GM23248 (cell line): ENCODE measurements at places on chromosomes 6 and 20.
A peak's percentile ranks its signal among the peaks of the same experiment; 100 is the strongest.

- DNase-seq = no peak
These were observed 6.6 kb upstream of the LPIN3 start for GRCh38 chr20:41334036-41334435.

GRCh38 chr6:136784910-136785746, 7.1 kb downstream of the MAP3K5 start:
- DNase-seq = no peak

GRCh38 chr6:11656491-11656890, 118.9 kb downstream of the TMEM170B start:
- no peak for DNase-seq

DNA sequence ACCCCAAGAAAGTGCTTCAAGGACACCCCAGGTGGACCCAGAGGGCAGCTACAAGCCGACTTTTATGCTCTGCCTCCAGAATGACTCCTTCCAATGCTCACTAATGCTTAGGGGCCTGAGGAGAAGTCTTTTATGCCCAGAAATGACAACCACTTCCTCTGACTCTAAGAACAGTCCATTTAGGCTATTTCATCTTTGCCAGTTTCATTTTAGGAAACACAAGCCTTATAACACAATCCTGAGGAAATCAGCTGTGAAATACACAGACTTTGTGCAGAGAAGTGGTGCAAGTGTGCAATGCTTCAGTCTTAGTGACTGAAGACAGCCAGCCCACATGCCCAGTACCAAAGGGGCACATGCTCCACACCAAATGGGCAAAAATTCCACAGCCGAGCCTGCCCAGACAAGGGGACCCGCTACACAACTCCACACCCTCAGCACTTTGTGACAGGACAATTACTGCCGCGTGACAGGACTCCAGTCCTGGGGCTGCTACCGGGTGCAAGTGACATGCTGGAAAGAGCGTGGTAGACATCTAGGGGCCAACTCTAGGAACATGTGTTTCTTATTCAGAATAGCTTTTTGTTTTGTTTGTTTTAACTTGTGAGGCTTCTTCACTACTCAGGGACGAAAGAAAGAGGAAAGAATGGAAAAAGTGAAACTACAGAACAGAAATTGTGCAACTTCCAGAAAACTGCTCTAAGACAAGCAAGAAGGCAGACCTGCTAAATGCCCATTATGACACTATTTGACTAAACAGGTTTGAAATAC, 28.2 kb upstream of the PLAGL1 start:
- peak; percentile 74 for DNase-seq

DNA sequence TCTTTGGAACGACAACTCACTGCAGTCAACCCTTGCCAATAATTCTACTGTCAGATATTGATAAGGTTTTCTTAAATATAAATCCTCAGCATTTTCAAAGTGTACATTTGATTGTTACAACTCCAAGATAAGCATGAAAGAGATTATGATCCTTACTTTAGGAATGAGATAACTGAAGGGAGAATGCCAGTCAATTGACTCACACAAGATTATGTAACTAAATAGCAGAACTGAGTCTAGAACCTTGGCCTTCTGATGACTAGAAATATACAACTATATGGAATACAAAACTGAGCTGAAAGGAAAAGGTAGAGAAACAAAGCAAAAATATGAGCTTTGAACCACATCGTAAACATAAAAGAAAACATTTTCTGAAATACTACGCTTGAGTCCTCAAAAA, 26.9 kb upstream of the STXBP5 start:
- no peak for DNase-seq

DNA sequence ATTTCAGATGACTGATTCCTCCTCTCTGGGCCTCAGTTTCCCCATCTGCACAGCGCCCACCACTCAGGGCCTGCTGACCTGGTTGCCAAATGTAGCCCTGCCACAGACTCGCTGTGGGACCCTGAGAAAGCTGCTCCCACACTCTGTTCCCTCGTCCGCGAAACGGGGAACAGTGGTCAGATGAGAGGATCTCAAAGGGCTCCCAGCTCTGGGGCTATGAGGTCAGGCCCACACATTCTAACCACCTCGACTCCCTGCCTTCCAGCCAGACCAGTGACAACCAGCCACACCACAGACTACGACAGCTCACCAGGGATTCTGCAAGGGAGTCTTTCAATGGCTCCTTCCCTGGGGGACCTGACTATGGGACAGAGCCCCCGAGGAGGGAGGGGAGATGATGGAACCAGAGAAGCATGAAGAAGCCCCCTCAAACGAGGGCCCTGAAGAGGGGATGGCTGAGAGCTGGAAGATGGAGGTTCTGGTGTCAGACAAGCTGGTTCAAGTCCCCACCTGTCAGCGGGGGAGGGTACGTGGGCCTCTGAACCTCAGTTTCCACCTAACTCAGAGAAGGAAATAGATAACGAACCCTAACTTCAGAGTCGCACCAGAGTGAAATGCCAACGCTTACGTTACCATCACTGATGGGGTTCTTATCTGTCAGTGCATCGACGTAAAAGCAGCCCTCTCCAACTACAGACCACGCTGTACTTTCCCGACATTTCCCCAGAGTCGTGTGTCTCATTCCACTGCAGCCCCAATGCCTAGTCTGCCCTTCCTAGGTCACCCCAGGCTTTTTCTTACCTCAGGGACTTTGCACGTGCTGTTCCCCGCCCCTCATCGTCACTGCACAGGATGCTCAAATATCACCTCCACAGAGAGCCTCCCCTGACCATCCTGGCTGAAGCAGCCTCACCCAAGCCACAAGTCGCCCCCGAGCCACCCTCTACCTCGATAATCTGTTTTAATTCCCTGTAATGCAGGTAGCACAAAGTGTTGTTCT, 60.5 kb downstream of the PREX1 start:
- DNase-seq = no peak

DNA sequence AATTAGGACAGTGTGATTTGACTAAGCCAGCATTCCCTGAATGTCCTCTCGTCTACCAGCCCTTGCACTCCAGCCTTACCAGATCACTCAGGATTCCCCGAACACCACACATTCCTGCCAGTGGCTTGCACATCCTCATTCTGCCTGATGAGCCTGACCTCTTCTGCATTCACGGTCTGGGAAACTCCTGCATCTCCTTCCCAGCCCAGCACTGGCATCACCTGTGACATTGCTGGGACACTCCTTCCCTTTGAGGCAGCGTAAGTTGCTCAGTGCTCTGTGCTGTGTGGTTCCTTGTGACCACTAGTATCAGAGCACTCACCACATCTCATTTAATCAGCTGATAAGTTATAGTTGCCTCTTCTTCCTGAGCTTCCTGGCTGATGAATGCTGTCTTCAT, 17.3 kb downstream of the NCOA7 start:
- DNase-seq = no peak

DNA sequence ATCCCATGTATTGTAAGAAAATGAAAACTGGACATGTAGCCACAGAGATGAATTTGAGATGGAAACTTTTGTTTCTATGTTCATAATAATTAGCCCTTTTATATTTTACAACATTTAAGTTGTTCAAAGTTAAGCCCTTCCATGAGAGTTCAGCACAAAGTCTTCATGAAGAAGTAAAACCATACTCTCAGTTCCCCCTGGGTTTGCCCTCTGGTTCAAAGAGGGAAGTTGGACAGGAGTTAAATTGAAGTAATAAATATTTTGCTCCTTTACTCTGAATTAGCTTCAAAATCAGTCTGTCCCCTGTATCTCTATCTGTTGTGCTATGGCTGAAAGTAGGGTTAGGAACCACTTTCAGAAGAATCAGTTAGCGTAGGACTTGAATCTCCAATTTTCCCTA, 31.1 kb downstream of the PHACTR2 start:
- DNase-seq = no peak

GRCh38 chr20:40196846-40197436, 492.1 kb downstream of the MAFB start:
- DNase-seq = no peak

GRCh38 chr20:15342991-15343523, 1005.6 kb upstream of the FLRT3 start:
- no peak for DNase-seq

DNA sequence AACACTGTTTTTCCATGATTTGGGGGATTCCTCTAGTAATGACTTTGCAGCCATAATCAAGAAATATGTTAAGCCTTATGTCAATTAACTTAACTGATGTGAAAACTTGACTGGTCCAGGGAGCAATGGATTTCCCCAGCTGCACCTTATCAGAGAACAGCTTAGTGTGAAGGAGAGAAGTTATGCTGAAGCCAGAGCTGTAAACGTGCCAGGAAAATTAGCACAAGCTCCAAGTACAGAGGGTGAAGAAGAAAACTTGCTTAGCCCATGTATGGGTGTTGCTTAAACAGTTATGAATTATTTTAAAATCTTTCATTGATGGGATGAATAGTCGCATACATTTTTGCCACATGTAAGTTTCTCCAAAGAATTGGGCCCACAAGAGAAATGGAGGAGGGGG, 214.9 kb upstream of the RNF217 start:
- no peak for DNase-seq

DNA sequence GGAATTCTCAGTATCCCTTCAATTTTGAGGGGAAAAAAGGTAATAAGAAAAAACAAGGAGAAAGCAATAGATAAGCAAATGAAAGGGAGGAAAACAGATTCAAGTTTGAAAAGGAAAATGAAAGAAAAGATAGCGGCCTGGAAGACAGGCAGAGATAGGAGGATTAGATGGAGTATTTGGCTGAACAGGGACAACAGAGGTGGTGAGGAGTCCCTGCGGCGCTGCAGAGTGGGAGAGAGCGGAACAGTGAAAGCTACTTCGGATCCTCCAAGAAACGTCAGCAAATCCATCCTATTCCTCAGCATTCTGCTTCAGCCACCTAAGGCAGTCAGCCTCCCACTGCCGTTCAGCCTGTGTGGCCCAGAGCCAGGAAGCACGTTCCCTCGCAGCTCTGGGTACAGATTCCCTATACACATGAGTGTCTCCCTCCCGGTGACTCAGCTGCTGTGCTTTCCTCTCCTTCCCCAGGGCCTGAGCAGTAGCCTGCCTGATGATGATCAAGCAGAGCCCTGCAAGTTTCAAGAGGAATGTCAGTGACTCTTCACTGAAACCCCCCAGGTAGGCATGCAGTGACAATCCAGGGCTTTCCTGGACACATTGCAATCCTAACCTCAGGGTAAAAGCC, 43.4 kb upstream of the CDYL start:
- peak; percentile 99 for DNase-seq

DNA sequence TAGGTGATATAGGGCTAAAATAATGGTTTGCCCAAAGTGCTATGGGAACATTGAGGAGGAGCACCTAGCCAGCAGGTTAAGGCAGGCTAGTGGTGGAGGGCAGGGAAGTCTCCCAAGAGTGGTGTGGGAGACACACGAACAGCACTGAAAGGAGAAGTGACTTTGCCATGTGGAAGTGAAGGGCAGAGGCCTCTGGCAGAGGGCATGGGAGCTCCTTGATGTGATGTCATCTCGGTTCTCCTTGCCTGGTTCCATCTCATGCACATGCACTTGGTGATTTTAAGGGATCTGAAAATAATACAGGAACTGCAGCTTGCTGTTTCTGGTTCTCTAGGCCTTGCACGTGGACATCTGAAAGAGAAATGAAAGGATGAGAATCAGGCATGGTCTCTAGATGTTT, 4.7 kb upstream of the MAP3K4 start:
- no peak for DNase-seq

DNA sequence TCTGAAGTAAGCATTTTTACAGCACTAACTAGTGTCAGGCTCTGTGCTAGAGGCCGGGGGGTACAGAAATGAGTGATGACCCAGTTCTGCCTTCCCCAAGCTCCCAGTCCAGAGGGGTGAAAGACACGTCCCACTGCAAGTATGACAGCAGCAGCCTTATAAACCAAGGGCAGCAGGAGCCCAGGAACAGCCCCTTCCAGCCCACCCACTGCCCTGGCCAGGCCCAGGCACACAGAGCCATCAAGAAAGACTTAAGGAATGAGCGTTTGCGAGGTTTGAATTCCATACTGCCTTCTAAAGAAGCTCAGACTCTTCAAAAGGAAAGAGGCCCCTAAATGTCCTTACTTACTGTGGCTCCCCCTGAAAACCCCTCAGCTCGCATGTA, 10.0 kb downstream of the TRERF1 start:
- DNase-seq = no peak

DNA sequence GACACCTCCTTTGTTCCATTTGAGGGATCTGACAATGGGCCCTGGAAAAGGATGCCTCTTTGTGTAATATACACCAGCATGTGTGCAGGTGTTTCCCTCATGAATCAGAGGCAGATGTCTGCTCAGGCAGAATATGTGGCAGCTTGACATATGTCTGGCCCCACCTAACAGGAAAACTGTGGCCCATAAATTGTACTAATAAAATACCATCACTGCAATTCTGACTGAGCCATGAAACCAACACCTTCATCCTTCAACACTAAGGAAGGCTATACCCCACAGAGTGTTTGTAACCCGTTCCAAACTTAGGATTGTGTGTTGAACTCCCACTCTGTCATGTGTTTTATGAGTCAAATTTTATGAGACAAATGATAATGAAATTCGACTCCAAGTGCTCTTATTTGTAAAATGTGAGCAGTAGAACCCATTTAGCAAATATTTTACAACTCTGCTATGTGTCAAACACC, 22.7 kb downstream of the LAMA4 start:
- peak; percentile 65 for DNase-seq
